ENCODE measurements at places on chromosomes 7 and 10. TPM values are rescaled to one million over a fixed set of nuclear protein-coding genes. Genes with fewer than 3 reads are reported as not detected.

OPN4 gene
- total RNA-seq = not detected

LRRD1 gene
- total RNA-seq = not detected

WIPF3 gene
- 0.39 TPM for total RNA-seq

ATOH7 gene
- total RNA-seq = 0.15 TPM

Data from A549 treated with Mapracorat at 1 μM for 4 hours (cell line).